Endothelial cell of umbilical vein (primary cell): ENCODE measurements at places on chromosomes 6 and 20. TPM values are rescaled to one million over a fixed set of nuclear protein-coding genes. Genes with fewer than 3 reads are reported as not detected.

FOXF2 gene
- not detected in 2 replicates for total RNA-seq

DNA sequence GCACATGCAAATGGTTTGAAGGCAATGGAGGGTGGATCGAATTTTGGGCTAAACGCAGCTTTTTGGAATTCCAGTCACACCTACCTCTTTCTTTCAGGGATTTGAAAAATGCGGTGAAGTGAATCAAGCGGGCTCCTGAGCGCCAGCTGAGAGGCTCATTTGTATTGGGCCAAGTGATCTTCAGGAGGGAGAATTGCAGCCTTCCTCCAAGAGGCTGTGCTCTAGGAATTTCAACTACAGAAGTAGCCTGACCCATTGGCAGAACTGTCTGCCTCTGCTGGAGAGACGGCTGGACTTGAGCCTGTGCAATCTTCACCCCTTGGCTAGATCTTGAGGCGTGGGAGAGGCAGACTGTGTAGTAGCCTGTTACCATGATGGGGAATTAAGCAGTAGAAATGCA, 5.7 kb upstream of the TIAM2 start:
- no peak for DNase-seq

DNA sequence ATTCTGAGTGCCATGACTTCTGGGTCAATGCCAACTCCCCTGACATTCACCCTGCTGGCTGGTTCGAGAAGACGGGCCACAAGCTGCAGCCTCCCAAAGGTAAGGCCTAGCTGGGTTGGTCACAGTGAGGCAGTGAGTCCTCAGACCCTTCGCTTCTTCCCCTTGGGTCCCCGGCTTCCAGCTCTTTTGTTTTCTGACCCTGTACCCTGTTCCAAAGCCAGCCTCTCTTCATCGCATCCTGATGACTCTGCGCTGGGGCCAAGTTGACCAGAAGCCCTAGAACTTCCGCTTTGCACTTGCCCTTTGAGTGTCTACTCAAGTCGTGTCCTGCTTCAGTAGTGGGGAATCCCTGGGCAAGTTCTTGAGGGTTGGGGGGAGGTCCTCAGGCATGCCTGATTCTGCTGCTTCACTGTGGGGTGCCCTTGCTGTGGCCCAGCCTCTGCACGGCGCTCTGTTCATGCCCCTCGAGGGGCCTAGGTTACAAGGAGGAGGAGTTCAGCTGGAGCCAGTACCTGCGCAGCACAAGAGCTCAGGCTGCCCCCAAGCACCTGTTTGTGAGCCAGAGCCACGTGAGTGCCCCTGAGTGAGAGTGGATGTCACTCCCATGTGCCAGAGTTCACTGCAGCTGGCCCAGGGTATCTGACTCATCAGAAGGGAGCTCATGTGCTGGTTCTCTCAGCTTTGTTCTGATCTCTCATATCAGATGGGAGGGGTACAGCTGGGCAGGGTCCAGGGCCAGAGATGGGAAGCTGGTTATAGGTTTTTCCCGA, 23.0 kb downstream of the L3MBTL1 start:
- no peak for DNase-seq

DNA sequence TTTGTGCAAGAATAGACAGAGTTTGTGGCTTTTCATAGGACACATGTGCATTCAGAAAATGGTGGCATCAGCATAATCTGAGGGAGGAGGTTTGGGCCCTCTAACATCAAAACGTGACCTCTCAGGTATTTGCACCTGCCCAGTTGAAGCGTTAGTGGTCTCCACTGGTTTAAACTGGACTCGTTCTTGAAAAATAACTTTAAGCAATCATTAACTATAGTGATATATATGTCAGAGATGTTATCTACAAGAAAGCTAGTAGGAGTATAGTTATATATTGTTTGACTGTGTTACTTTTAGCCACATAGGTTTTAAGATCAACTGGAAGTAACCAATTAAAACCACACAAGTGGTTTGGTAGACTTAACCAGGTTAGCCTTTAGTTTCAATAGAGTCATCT, 607.4 kb downstream of the MAFB start:
- no peak for DNase-seq

DNA sequence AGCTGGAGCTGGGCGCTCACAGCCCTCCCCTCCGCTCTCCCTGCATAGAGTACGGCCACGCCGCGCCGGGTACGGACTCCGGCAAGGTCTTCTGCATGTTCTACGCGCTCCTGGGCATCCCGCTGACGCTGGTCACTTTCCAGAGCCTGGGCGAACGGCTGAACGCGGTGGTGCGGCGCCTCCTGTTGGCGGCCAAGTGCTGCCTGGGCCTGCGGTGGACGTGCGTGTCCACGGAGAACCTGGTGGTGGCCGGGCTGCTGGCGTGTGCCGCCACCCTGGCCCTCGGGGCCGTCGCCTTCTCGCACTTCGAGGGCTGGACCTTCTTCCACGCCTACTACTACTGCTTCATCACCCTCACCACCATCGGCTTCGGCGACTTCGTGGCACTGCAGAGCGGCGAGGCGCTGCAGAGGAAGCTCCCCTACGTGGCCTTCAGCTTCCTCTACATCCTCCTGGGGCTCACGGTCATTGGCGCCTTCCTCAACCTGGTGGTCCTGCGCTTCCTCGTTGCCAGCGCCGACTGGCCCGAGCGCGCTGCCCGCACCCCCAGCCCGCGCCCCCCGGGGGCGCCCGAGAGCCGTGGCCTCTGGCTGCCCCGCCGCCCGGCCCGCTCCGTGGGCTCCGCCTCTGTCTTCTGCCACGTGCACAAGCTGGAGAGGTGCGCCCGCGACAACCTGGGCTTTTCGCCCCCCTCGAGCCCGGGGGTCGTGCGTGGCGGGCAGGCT, 4.6 kb downstream of the KCNK15 start:
- DNase-seq: no peak

DNA sequence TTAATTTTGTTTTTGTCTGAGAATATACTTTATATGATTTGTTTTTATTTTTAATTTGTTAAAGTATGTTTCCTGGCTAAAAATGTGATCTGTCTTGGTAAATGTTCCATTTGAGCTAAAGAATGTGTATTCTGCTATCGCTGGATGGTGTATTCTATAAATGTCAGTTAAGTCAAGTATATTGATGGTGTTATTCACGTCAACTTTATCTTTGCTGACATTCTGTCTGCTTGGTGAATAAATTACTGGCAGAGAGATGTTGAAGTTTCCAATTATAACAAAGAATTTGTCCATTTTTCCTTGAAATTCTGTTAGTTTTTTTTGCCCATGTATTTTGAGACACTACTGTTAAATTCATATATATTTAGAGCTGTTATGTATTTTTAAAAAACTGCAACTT, 1131.8 kb upstream of the GJE1 start:
- no peak for DNase-seq

ATG5 gene
- 32.8 and 35.9 TPM in 2 replicates for total RNA-seq

SLC44A4 gene
- total RNA-seq: 0.12 and 0.84 TPM in 2 replicates

MCM3 gene
- total RNA-seq: 80.6 and 81.6 TPM in 2 replicates

DNA sequence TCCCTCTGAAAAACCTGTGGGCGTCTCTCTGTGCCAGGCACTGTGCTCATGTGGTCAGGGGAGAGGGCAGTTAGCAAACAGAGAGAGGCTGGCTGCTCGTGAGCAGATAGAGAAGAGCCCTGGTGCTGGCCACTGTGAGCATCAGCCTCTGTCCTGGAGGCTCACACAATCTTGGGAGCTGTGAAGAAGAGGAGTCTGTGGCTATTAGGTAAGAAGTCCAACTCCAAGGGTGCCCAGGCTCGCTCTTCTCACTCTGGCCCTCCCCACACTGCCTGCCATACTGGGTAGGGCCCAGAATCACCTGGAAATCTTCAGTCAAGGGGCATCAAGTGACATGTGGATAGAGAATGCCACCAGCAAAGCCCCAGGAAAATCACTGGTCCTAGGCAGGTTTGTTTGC, 14.1 kb downstream of the SCML4 start:
- DNase-seq: no peak

GRCh38 chr20:9103955-9104354, 35.1 kb downstream of the PLCB4 start:
- DNase-seq: no peak

GRCh38 chr6:87907521-87907920, 140.1 kb upstream of the SPACA1 start:
- DNase-seq: no peak

DEFB127 gene
- not detected in 2 replicates for total RNA-seq

DNA sequence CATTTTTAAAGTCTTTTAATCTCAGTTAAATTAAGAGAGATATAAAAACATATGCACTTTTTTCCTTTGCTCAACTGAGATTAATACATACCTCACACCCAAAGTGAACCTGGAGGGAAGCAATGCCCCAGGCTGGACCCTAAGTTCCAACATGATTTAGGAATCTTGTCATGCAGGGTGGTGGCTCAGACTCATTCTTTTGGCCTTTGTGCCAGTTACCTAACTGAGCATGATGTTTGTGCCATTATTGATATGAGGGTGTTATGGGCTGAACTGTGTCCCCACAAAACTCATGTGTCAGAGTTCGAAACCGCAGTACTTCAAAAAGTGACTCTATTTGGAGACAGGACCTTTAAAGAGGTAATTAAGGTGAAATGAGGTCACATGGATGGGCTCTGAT, 188.0 kb downstream of the ARHGAP18 start:
- no peak for DNase-seq

DNA sequence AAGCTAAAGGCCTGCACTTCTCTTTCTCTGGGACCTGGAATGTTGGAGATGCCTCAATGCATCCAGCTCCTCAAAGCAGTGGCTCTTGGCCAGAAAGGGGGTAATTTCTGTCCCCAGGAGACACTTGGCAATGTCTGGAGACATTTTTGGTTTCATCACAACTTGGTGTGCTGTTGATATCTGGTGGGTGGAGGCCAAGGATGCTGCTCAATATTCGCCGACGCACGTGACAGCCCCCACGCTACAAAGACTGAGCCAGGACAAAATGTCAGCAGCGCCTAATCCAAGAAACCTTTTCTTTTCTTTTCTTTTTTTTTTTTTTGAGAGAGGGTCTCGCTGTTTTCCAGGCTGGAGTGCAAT, 79.8 kb downstream of the SULF2 start:
- DNase-seq: no peak

GRCh38 chr20:50338479-50339391, 148.1 kb downstream of the CEBPB start:
- DNase-seq: no peak

GRCh38 chr20:63767456-63767855, 27.9 kb downstream of the SLC2A4RG start:
- DNase-seq: no peak

VSX1 gene
- not detected in 2 replicates for total RNA-seq

PNRC1 gene
- 87.9 and 88.4 TPM in 2 replicates for total RNA-seq

GRCh38 chr6:6105472-6106036, 98.8 kb upstream of the NRN1 start:
- DNase-seq: no peak

DNA sequence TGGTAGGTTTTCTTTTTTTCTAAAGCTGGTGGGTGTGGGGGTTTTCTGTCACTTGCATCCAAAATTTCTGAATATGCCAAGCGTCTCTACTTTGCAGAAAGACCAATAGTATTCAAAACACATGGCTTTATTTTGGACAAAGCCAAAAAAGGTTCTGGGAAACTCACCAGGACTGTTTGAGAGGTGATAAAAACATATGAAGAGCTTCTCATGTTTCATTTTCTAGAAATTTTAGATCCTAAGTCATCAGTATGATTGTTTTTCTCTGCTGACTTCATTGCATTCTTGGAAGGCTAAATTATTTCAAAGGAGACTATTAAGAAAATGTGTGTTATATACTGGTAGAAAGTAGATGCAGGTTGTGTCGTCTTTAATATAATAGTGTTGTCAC, 51.3 kb downstream of the GCLC start:
- DNase-seq: no peak

SMLR1 gene
- total RNA-seq: not detected in 2 replicates

DNA sequence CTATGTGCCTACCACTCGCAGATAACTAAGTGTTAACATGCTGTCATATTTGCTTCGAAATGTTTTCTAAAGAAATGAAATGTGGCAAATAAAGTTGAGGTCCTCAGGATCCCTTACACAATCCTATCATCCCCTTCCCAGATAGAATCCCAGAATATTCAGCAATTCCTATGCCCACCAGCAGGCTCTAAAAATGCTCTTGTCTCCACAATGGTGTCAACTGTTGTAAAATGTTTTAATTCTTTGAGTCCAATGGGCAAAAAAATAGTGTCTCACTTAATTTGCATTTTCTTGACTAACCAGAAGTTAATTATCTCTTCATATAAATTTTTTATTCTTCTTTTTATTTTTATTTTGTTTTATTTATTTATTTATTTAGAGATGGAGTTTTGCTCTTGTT, 103.9 kb upstream of the MAP7 start:
- DNase-seq: no peak

DNA sequence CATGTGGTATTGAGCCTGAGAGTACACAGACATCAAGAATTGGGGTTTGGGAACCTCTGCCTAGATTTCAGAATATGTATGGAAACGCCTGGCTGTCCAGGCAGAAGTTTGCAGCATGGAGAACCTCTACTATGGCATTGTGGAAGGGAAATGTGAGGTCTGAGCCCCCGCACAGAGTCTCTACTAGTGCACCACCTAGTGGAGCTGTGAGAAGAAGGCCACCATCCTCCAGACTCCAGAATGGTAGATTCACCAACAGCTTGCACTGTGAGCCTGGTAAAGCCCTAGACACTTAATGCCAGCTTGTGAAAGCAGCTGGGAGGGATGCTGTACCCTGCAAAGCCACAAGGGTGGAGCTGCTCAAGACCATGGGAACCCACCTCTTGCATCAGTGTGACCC, 658.2 kb downstream of the HACE1 start:
- no peak for DNase-seq

- DNase-seq: no peak
These were observed 19.9 kb upstream of the POPDC3 start for GRCh38 chr6:105199711-105200110.

DNA sequence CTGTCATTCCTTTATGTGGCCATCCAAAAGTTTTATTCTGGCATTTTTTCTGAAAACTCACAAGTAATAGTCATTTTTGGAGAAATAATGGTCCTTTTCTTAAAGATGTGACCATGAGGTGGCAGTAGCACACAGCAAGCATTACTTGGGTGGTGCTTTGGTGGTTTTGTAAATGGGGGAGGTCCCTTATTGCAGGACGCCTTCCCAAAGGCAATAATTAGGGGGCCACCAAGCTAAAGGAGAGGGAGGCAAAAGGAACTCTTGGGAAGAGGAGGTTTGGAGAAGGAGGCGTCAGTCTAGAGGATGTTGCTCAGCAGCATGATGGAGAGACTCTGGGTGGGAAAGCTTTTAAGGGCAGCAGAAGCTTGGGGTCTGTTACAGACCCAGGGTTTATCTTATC, 422.6 kb upstream of the MMS22L start:
- no peak for DNase-seq
